Psoas muscle (tissue), 8 donors: ENCODE measurements at places on chromosomes 6 and 20. TPM values are rescaled to one million over a fixed set of nuclear protein-coding genes. Genes with fewer than 3 reads are reported as not detected.

DNA sequence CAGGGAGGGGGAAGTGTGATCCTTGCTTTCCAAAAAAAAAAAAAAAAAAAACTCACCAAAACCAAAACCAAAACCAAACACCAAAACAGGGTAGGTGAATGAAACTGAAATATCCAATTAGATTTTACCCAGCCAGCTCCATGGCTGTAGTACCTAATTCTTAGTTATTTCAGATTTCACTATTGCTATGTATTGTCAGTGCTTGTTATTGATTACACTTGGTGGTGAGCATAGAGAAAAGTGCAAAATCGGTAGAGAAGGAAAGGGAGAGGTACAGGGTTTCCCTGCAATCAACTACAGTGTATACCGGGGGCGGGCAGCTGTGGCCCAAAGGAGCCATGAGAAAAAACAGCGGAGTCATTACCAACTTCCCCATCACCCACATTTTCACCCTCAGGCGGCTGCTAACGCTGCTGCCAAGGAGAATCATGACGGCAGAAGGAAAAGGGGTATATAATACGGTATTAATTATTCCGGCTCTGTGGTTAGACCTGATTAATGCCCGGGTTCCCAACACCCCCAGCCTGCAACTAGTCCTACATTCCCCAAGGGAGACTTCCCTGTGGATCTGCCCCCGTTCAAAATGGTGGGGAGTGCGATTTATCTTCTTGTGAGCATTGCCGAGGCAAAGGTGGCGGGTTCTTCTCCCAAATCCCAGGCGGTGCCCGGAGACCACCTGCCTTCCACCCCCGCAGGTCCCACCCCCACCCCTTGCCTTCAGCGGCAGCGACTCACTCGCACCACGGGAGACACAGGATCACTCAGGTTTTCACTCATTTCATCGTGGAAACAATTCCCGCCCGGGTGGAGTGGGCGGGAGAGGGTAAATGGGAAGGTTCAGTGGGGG is at the start of gene C6orf62:
Gene C6orf62, minus strand, starts transcription at position 30 of the 847 bp plus-strand sequence. CDS start 486 bp downstream, outside the sequence.
- peak; percentile 58 for DNase-seq

GRCh38 chr6:42545226-42545773 is 18.5 kb upstream of the UBR2 start:
- no peak for DNase-seq

GRCh38 chr20:17747431-17747846 is 47.7 kb downstream of the BANF2 start:
- peak; percentile 40 for DNase-seq

- no peak for DNase-seq
Observed at GRCh38 chr20:8150591-8150990, 18.5 kb downstream of the PLCB1 start.

DNA sequence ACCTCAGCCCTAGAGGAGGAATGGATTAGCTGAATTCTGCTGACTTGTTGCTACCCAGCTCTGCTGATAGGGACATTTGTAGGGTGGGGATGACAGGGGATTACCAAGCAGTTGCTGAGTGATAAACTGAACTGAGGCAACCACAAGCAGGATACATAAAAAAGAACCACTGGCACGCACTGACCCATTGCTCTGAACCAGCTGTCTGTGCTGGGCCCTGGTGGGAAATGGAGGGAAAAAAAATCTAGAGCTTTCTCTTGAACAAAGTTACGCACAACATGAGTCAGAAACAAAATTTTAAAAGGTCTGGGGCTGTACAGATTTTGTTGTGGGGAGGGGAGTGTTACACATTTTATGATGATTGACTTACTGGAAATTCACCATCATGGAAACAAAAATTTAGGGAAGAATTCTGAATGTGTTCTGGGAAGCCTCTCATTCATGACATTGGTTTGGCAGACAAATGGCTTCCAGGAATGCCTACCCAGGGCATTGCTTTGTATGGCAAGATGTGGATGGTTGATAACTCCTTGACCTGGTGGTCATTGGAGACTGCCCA is 37.7 kb downstream of the FOXO3 start:
- peak; percentile 15 for DNase-seq

GRCh38 chr6:43644940-43645612 is at the start of gene RSPH9:
Gene RSPH9 (plus strand): TSS chr6:43645036. CDS start chr6:43645099, 63 bp downstream.
- peak; percentile 82 for DNase-seq

GRCh38 chr6:44051515-44051914 is 75.7 kb downstream of the MRPL14 start:
- no peak for DNase-seq

- peak; percentile 68 for DNase-seq
Observed at GRCh38 chr6:33314515-33314942, 651 bp upstream of the TAPBP start.

- no peak for DNase-seq
Observed at GRCh38 chr20:3316136-3316535, 77.1 kb upstream of the SLC4A11 start.

PTCRA gene
- polyA plus RNA-seq, result 0.09 TPM
